ENCODE measurements at places on chromosomes 5 and 9.

DNA sequence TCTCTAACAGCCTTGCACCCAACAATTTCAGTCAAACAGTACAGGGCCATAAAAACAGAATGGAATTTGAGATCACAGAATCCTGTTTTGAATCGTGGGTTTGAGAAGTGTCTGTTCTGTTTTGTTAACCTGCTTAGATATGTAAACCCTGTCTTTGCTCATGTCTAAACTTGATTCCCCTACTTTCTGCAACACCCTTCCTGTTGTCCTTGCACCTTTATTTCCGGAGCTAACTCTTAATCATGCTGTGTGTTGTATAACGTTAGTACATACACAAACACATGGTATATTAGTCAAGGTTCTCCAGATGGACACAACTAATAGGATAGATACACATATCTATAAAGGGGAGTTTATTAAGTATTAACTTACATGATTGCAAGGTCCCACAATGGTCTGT is 2229.2 kb upstream of the C9orf72 start:
- no peak overlapping the region for H3K4me3 ChIP-seq
- no peaks in the 10 kb centered on the region for H3K4me1 ChIP-seq
- H3K36me3 ChIP-seq: no peaks in the 10 kb centered on the region

- H3K4me1 ChIP-seq: no peaks in the 10 kb centered on the region
- no peak overlapping the region for H3K27ac ChIP-seq
- no peaks in the 10 kb centered on the region for H3K27me3 ChIP-seq
- no peak for DNase-seq
- no peak overlapping the region for H3K4me3 ChIP-seq
These were observed 427.9 kb downstream of the KCTD16 start for GRCh38 chr5:144598451-144599068.

- no peaks in the 10 kb centered on the region for H3K4me1 ChIP-seq
- no peak for DNase-seq
- H3K4me3 ChIP-seq: no peak overlapping the region
- no peaks in the 10 kb centered on the region for H3K36me3 ChIP-seq
- no peak overlapping the region for H3K27ac ChIP-seq
These were observed 126.5 kb downstream of the MAST4 start for GRCh38 chr5:66722686-66723085.

GRCh38 chr5:94540856-94541494 is 77.4 kb downstream of the KIAA0825 start:
- no peak for DNase-seq
- H3K27me3 ChIP-seq: no peaks in the 10 kb centered on the region
- no peaks in the 10 kb centered on the region for H3K4me1 ChIP-seq
- H3K4me3 ChIP-seq: no peak overlapping the region
- no peaks in the 10 kb centered on the region for H3K36me3 ChIP-seq

DNA sequence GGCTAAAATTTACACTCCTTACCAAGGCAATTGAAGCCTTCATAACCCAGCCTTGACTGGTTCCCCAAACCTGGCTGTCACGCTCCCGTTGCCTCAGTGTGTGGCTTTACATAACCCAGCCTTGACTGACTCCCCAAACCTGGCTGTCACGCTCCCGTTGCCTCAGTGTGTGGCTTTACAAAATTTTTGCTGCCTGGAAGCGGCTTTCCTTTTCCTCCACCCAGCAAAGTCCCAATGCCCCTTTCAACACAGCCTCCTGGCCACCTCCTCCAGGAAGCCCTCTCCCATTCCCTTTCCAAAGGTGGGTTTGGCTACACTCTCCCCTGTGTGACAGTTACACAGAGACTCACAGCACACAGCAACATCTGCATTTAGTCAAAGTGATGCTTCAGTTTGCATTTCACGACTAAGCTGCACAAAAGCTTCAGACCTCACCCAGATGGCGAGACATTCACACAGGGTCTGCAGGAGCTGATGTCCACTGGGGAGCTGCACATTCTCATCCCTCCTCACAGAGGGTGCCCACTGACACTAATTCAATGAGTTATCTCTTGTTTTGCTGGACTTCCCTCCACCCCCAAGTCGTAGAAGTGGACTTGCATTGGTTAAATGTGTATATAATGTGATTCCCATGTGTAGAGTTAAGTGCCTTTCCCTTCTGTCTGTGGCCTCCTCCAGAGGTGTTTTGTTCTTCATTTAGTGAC is 156.6 kb upstream of the PHYKPL start:
- no peak overlapping the region for H3K27ac ChIP-seq
- no peaks in the 10 kb centered on the region for H3K27me3 ChIP-seq
- DNase-seq: peak; percentile 11
- H3K4me3 ChIP-seq: no peak overlapping the region
- no peaks in the 10 kb centered on the region for H3K36me3 ChIP-seq

- H3K4me3 ChIP-seq: no peak overlapping the region
- H3K27ac ChIP-seq: no peak overlapping the region
- H3K4me1 ChIP-seq: peaks cover 5% of the 10 kb centered on the region
- no peaks in the 10 kb centered on the region for H3K36me3 ChIP-seq
These were observed 145.9 kb downstream of the YIPF5 start for GRCh38 chr5:144024545-144024944.

DNA sequence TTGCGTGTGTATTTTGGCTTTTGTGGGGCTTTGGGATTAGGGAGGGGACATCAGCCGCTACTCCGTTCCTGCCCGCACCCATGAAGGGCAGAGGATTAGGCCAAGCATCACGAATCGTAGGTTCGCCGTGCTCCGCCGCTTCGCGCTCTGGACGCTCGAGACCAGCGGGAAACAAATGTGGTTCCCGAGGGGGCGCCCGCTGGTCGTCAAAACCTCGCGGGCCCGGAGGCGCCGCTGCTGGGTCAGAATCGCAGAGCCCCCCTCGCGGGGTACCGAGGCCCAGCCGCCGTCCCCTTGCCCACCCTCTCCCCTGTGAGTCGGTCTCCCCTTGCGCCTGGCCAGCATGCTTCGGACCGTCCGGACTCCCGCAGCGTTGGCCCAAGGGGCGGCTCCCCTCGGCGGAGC is 2.3 kb upstream of the PAX5 start:
- H3K4me3 ChIP-seq: peak overlapping the region; percentile 23
- no peak overlapping the region for H3K27ac ChIP-seq
- H3K27me3 ChIP-seq: no peaks in the 10 kb centered on the region

- no peaks in the 10 kb centered on the region for H3K27me3 ChIP-seq
- peaks cover 4% of the 10 kb centered on the region for H3K4me1 ChIP-seq
- H3K27ac ChIP-seq: no peak overlapping the region
These were observed 75.0 kb downstream of the HMHB1 start for GRCh38 chr5:143886651-143887638.

GRCh38 chr9:19233344-19233743 is 2.9 kb downstream of the DENND4C start:
- no peaks in the 10 kb centered on the region for H3K27me3 ChIP-seq
- no peak overlapping the region for H3K4me3 ChIP-seq
- no peak for DNase-seq
- peaks cover 1% of the 10 kb centered on the region for H3K4me1 ChIP-seq

- no peaks in the 10 kb centered on the region for H3K27me3 ChIP-seq
- H3K36me3 ChIP-seq: no peaks in the 10 kb centered on the region
- no peaks in the 10 kb centered on the region for H3K4me1 ChIP-seq
- no peak overlapping the region for H3K4me3 ChIP-seq
These were observed 181.6 kb upstream of the TLE4 start for GRCh38 chr9:79390077-79390698.

GRCh38 chr5:179478624-179479023 is 71.7 kb upstream of the RUFY1 start:
- no peaks in the 10 kb centered on the region for H3K36me3 ChIP-seq
- peak; percentile 2 for DNase-seq
- no peaks in the 10 kb centered on the region for H3K27me3 ChIP-seq
- H3K4me3 ChIP-seq: no peak overlapping the region
- H3K27ac ChIP-seq: no peak overlapping the region

GRCh38 chr5:39760385-39761198 is 335.8 kb upstream of the DAB2 start:
- H3K4me1 ChIP-seq: peaks cover 3% of the 10 kb centered on the region
- H3K36me3 ChIP-seq: no peaks in the 10 kb centered on the region
- H3K27me3 ChIP-seq: no peaks in the 10 kb centered on the region
- no peak for DNase-seq
- no peak overlapping the region for H3K27ac ChIP-seq

GRCh38 chr5:51829691-51830090 is 446.4 kb downstream of the ISL1 start:
- no peaks in the 10 kb centered on the region for H3K36me3 ChIP-seq
- H3K4me3 ChIP-seq: no peak overlapping the region
- no peaks in the 10 kb centered on the region for H3K4me1 ChIP-seq
- no peak for DNase-seq
- no peaks in the 10 kb centered on the region for H3K27me3 ChIP-seq

DNA sequence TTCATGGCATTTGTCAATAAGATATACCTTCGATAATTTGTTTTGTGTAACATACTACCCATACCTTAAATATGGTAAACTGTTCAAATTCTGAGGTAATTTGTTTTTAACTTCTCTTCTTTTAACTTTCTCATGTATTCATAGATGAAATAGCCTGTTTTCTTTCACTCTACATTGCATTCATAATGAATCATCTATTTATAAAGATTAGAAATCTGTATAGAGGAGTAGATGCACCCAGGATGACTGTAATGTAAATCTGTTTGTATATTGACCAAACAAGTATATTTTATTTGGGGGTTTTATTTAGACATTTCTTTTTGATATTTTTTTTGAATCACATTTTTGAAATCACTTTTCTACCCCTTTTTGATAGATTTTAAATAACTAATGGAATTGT is 144.6 kb downstream of the CD180 start:
- H3K27ac ChIP-seq: no peak overlapping the region
- no peaks in the 10 kb centered on the region for H3K4me1 ChIP-seq
- no peaks in the 10 kb centered on the region for H3K27me3 ChIP-seq

DNA sequence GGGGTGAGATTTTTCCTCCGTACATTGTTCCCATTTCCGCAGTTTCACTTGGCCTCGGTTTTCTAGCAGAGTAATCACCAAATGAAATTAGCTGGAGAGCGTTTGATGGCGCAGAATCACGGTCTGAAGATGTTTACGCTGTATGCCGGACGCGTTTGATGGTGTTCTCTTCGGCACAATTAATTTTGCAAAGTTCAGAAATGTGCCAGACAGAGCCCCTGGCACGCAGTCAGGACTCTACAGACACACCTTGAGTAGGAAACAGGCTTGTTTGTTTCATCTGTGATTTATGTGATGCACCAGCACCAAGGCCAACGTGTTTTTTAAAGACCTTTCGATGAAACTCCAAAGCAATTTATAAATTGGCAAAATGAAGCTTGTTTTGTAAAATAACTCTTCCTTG is 863 bp upstream of the LIFR start:
- no peaks in the 10 kb centered on the region for H3K36me3 ChIP-seq
- no peaks in the 10 kb centered on the region for H3K27me3 ChIP-seq
- H3K4me3 ChIP-seq: peak overlapping the region; percentile 51
- peaks cover 2% of the 10 kb centered on the region for H3K4me1 ChIP-seq

GRCh38 chr9:7980691-7981289 is 181.2 kb upstream of the DMAC1 start:
- no peak for DNase-seq
- H3K4me3 ChIP-seq: no peak overlapping the region
- H3K36me3 ChIP-seq: no peaks in the 10 kb centered on the region
- no peaks in the 10 kb centered on the region for H3K27me3 ChIP-seq
- H3K4me1 ChIP-seq: no peaks in the 10 kb centered on the region

DNA sequence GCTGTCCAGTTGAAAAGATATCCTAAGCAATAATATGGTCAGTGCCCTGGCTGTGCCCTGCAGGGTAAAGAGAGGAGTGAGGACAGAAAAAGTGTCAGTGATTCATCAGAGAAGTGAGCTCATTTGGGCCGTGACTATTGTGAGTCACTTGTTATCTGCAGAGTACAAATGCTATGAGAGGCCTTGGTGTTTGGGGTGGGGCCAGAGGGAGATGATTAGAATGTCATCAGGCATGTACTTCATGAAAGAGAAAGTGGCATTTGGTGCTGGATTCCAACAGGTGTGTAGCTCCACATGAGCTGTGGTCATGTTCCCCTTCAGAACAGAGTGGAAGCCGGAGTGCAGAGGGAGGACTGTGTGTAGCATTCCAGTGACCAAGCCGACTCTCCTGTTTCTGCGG is 174.1 kb downstream of the KDM4C start:
- no peaks in the 10 kb centered on the region for H3K27me3 ChIP-seq
- no peaks in the 10 kb centered on the region for H3K36me3 ChIP-seq
- no peaks in the 10 kb centered on the region for H3K4me1 ChIP-seq
- no peak overlapping the region for H3K4me3 ChIP-seq
- H3K27ac ChIP-seq: no peak overlapping the region

- no peak overlapping the region for H3K4me3 ChIP-seq
- peaks cover 3% of the 10 kb centered on the region for H3K36me3 ChIP-seq
- no peaks in the 10 kb centered on the region for H3K27me3 ChIP-seq
These were observed 143.2 kb upstream of the PCA3 start for GRCh38 chr9:76620996-76621395.

GRCh38 chr9:35029852-35030251 is 40.3 kb downstream of the DNAJB5 start:
- no peak overlapping the region for H3K27ac ChIP-seq
- no peaks in the 10 kb centered on the region for H3K27me3 ChIP-seq
- no peaks in the 10 kb centered on the region for H3K36me3 ChIP-seq
- no peaks in the 10 kb centered on the region for H3K4me1 ChIP-seq

DNA sequence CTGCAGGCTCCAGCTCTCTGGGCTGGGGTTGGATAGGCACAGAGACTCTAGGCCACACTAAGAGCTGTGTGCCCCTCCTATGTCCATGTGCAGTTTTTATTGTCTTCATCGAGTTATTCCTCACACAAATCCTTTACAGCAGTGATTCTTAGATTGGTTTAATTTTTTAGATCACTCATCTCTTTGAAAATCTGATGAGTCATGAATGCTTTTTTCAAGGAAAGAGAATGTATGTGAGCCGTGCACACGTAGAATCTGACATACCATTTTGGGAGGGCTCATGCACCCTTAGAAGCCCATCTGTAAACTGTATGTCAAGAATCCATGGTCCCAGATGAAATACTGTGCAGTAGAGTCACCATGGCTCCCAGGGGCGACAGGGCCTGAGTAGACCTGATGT is 100.7 kb upstream of the S1PR3 start:
- H3K27ac ChIP-seq: no peak overlapping the region
- H3K36me3 ChIP-seq: no peaks in the 10 kb centered on the region
- DNase-seq: no peak
- H3K4me3 ChIP-seq: no peak overlapping the region
- no peaks in the 10 kb centered on the region for H3K4me1 ChIP-seq
- H3K27me3 ChIP-seq: no peaks in the 10 kb centered on the region

DNA sequence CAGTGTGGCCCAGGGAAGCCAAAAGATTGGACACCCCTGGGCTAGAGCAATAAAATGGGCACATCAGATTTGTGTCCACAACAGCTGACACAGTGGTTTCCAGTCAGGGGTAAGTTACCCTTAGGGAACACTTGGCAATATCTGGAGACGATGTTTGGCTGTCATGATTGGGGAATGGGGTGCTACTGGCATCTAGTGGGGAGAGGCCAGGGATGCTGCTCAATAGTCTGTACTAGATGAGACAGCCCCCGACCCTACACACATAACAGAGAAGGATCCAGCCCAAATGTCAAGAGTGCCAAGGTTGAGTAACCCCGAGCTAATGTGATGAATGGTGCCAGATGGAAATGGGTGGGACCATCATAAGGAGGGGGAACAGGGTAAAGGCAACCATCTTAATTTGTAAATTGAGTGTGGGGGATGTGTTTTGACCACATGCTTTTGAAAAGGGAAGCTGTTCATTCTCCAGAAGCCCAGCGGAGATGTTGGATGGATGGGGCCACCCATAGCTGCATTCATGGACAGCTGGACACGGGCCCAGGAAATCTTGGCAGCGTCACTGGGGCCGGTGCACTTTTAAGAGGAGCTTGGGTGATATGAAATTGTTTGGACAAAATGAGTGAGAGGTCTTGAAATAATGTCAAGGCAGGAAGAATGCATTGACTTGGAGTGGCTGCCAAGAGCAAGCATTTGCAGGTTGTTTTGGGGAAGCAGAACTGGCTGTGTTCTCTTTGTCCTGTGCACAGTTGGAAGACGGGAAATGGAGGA is 33.4 kb downstream of the SYK start:
- no peak overlapping the region for H3K27ac ChIP-seq
- no peak for DNase-seq
- no peaks in the 10 kb centered on the region for H3K27me3 ChIP-seq
- no peaks in the 10 kb centered on the region for H3K36me3 ChIP-seq
- no peak overlapping the region for H3K4me3 ChIP-seq
